Sigmoid colon (tissue), 7 donors: ENCODE measurements at places on chromosomes 12 and 14.

DNA sequence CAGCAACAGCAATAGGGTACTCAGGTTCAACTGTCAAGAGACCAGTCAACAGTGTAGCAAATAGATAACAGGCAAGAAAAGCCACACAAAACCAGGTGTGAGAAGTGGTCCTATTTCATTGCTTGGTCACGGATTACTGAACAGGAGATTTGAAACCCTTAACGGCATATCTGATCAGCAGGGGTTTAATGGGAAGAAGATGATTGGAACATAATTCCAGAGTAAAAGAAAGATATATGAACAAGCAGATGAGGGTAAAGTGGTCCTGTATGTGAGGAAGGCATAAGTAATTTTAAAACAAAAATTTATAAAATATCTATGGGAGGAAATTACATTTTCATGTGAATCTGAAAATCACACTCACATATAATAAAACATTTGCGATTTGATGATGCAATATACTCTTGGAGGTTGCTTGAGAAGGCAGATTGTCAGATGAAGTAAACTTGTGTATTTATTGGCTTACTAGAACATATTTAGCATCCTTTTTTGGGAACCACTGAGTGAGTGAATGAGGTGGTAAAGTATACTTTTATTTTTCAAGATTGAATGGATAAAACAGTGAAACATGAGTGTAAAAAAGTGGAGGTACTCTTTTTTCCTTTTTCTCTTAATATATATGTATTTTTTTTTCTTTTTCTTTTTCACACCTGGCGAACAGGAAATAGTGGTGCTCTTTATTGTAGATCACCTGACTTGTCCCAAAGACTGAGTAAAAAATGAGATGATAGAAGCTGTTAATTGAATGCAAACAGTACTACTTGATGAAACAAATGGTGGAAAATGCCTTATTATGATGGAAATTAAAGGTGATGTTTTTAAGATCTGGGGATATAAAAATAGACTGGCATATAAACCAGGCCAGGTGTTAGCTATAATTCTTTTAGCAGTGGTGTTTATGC, 21.6 kb upstream of the SDR39U1 start:
- no peak for DNase-seq

GRCh38 chr12:131038159-131038558, 84.5 kb downstream of the ADGRD1 start:
- no peak for DNase-seq

DNA sequence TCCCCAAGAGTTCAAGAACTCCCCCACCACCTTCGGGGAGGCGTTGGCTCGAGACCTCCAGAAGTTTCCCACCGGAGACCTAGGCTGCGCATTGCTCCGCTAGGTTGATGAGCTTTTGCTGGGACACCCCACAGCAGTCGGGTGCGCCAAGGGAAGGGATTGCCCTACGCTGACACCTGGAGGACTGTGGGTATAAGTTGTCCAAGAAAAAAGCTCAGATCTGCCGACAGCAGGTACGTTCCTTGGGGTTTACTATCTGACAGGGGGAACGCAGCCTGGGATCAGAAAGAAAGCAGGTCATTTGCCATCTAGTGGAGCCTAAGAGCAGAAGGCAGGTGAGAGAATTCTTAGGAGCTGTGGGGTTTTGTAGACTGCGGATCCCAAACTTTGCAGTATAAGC, 98.8 kb downstream of the FRMD6 start:
- no peak for DNase-seq

- no peak for DNase-seq
Observed at GRCh38 chr14:23776296-23776695, 140.1 kb downstream of the DHRS2 start.

DNA sequence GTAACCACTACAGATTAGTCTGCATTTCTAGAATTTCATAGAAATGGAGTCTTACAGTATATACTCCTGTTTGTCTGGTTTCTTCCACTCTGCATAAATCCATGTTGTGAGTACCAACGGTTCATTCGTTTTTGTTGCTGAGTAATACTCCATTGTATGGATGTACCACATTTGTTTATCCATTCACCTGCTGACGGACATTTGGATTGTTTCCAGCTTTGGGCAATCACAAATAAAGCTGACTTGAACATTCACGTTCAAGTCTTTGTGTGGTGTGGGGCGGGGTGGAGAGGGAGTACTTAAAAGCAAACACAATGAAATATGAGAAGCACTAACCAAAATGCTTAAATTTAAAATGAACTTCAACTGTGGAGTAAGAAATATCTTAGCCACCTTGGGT, 7.1 kb downstream of the HECTD4 start:
- no peak for DNase-seq

DNA sequence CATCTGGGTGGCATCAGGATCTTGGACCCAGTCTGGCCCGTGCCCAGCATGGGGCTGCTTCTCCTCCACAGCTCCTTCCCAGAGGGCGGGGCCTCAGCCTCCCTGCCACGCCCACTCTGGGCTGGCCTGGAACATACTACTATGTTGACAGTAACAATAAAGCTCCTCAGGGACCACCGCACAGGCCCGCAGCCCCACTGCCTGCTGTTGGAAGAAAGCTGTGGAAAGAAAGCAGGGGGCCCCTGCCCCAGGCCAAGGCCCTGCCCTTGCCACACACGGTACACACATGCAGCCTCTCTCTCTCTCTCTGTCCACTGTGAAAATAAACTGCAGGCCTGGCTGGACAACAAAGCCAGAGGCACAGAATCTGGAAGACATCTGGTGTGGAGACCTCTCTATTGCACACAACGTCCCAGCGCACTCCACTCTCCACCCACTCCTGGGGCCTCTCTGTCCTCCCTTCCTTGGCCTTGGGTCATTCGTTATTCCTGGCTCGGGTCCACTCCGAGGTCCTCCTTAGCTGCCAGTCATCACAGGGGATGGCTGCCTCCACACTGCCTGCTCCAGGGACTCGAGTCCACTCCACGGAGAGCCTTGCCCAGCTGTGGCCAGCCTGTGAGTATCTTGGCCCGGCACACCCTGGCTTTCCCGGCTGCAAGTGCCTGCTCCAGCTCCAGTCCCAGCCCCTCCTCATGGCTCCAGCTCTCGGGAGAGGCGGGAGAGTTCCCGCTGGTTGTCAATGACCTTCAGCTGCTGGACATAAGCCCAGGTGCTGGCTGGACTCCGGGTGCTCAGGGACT, 11.8 kb upstream of the ENDOU start:
- DNase-seq, result peak; percentile 96

GRCh38 chr14:21307637-21308036, 27.8 kb downstream of the RPGRIP1 start:
- DNase-seq, result no peak

DNA sequence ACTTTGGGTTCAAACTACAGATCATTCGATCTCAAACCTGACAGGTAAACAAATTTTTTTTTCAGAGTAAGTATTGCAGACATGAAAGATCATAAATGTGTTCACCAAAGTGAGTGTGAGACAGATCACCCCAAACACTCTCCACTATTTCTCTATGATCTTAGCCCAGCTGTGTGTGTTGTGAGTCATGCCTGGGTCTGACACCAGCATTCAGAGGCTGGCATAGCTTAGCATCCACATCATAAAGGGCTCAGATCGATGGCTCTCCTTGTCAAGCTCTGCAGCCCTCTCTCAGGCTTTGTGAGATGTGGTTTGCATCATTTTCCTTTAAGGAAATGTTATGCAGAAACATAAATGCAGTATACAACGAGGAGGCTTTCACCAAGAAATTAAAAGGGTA, 164.9 kb downstream of the ETV6 start:
- no peak for DNase-seq

- DNase-seq, result no peak
Observed at GRCh38 chr12:84198294-84198946, 714.2 kb downstream of the SLC6A15 start.

DNA sequence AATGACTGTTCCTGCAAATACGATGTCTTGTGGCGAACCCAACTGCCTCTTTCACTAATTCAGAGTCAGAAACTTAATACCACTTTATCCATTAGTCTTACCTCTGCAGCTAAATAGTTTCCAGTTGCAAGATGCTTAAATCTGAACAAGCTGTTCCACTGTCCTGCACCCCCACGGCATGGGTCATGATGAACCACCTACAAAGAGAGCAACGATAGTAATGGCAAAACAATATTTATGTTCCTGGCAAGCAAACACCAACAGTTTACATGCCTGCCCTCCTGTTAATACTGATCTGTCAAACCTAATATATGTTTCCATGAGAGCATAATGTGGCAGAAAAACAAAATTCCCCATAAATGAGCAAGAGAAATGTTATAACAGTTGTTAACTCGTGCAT, 121.9 kb downstream of the ITPR2 start:
- DNase-seq, result no peak

DNA sequence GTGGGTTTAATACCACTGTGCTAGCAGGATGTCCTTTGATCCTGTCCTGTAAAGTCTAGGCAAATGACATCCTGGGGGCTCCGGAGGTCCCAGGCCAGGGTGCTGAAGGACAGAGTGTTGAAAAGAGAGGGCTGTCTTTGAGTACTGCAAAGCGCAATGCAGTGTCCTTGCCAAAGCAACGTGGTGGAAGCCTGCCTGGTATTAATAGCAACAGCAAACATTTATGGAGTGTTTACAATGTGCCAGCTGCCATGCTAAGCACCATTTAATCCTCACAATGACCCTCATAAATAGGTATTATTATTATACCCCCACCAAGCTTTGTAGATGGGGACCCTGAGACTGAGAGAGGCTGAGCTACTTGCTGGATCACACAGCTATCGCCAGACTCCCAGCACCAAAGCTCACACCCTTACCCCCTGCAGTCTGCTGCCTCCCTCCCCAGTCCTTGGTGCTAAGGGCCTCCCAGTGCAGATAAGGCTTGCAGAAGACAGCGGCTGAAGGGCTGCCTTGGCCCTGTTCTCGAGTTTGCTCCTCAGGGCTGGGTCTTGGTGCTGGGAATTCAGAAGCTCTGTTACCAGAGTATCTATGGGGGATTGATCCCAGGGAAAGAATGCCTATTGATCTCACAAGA, 427.7 kb downstream of the FUT8 start:
- DNase-seq, result no peak

GRCh38 chr12:50246873-50247612, 36.3 kb downstream of the LIMA1 start:
- peak; percentile 89 for DNase-seq

DNA sequence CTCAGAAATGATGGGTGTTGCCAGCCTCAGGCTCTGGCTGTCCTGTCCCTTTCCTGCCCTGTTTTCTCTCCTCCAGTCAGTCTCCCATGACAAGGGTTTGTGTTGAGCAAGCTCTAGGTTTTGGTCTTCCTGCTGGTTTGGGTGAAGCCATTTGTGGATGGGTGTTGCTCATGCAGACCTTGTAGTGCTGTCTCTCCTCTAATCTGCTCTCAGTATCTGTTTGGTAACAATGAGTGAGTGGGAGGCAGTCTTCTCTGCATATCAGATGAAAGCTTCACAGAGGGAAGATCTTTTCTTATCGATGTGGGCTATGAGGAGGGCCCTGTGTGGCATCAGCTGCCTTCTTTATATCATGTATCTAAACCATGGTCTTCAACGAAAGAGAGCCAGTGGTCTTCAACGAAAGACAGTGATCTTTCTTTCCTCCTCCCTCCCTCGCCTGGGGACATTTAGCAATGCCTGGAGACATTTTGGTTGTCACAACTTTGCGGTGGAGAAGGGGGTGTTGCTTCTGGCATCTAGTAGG, 3.6 kb downstream of the CMA1 start:
- DNase-seq, result no peak

DNA sequence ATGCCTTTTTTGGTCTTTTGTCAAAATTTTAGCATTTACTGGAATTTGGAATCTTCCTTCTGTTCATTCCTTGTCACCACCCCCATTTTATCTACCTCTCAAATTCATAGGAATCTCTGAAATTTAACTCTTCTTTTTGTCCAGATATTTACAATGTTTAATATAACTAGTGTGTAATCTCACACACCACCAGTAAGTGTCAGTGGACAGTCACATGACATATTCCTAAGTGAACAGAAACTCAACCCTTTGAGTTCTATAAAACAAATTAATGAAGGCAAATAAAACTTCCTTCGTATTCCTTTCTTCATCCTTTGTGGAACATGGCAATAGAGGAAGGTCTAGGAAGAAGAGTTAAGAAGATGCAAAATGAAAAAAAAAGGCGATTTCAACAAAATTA, 26.6 kb downstream of the ATF7 start:
- no peak for DNase-seq

- no peak for DNase-seq
Observed at GRCh38 chr12:5036031-5036430, 7.6 kb upstream of the KCNA5 start.

- no peak for DNase-seq
Observed at GRCh38 chr12:49674318-49674981, 32.8 kb downstream of the FMNL3 start.

GRCh38 chr12:28036940-28037339, 64.4 kb upstream of the PTHLH start:
- no peak for DNase-seq

DNA sequence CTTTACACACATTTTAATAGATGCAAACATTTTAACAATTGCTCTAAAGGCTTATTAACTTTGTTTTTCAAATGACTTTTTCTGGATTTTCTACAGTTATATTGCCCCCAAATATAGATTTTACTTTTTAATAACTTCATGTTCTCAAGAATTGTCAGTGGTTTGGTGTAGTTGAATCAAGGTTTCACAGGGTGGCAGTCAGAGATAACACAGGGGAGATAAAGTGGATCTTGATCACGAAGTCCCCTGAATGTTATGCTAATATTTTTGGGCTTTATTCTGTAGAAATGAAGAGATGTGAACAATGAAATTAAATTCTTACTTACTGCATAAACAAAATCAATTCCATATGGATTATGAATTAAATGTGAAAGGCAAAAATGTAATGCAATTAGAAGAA, 248.1 kb downstream of the AEBP2 start:
- DNase-seq, result no peak

GRCh38 chr12:123762715-123763052, 583 bp downstream of the DNAH10 start:
- DNase-seq, result peak; percentile 42
